ENCODE measurements at places on chromosomes 5 and 9.

DNA sequence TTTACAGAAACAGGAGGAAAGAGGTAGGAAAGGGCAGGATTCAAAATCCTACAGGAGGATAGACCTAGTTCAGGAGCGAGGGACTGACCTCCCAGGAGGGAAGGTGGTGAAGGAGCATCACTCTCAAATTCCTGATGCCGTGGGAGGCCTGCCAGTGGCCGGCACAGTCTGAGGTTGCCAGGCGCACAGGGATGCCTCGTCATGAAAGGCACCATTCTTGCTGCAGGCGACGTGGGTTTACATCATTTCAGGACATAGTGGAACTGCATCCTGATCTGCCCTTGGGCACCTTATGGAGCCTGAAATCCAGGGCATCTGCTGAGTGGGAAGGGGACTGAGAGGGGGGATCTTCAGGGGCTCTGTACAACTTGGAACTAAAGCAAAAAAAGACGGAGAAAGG lies 163.2 kb upstream of the S1PR3 start:
- no peak for DNase-seq

DNA sequence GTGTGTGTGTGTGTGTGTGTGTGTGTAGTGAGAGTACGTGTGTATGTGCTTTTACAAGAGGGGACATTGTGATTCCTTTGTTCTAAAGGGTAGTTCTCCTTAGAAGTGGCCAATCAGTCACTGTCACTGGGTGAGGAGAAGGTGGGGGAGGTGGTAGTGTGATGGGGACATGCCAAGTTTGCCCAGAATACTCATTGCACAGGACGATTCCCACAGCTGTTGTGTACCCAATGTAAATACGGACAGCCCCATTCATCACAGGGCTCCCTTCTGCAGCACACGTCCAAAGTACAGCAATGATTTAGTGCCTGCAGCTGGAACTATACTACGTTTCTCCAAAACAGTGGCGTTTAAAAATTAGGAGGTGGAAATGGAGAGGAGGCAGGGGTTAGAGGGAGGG lies 287.8 kb downstream of the TLR4 start:
- no peak for DNase-seq

DNA sequence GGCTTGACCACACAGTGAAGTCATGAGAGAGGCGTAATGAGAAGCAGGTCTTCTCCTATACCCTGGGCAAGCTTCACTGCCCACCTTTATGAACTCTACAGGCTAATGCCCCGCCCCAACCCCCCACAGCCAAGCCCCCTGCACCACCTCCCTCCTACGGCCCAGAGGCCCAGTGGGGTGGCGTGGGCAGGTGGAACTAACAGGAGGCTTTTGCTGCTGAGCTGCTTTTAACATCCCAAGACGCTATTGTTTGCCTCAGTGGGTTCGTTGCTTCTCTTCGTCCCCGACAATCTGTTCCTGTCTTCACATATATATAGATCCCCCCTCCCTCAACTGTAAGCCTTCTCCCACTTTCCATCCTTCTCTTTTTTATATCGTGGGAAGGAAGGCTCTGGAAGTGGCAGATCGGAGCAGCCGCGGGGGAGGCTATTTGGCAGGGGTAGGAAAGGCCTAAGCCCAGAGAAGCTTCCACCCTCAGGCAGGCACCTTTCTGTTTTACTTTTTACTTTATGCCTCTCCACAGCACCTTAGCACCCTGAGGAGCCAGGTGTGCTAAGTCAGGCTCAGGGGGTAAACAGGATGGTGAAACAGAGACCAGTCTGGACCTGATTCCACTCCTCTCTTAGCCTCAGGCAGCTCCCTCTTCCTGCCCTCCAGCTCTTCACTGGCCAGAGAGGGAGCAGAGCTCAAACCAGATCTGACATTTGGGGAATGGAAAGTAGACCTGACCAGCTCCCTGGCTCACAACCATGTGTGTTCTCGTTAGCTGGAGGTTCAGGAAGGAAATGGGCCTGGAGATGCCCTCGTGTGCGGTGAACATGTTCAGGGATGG lies 26.5 kb downstream of the CD74 start:
- no peak for DNase-seq

DNA sequence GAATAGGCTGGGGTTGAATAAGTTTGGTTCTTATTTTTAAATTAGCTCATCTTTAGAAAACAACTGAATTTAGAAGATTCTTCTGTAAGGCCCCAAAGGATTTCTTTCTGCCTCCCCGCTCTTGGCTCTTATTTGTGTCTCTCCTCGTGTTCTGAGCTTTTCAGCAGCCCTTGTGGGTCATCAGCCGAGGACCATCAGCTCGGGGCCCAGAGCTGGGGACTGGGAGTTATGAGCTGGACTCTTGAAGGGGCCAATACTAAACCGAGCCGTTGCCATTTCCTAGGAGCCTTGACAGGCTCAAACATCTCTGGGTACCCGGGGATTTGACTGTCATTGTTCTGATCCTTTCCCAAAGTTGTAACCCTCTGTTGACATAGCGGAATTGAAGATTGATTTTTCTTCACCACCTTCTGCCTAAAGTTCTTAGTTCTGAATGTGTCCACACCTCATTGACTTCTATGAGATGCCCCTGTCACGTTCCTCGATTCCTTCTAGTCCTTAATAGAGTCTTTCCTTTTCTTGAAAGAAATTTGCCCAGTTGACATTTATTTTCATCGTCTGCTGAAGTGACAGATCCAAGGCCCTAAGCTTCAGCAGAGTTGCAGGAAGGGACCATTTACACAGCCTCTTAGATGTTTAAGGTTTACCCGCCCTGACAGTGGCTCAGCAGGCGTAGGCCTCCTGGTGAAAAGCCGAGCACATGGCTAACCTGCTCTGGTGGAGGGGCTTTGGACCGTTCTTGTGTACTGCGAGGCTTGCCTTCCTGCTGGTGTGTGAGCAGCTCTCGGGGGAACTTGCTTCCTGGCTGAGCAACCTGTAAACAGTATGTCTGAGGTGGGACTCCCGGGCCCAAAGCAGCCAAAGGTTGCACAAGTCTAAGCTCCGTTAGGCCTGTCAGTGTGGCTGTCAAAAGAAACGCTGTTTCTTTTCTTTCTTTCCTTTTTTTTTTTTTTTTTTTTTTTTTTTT lies 24.0 kb downstream of the ABL1 start:
- DNase-seq = no peak

DNA sequence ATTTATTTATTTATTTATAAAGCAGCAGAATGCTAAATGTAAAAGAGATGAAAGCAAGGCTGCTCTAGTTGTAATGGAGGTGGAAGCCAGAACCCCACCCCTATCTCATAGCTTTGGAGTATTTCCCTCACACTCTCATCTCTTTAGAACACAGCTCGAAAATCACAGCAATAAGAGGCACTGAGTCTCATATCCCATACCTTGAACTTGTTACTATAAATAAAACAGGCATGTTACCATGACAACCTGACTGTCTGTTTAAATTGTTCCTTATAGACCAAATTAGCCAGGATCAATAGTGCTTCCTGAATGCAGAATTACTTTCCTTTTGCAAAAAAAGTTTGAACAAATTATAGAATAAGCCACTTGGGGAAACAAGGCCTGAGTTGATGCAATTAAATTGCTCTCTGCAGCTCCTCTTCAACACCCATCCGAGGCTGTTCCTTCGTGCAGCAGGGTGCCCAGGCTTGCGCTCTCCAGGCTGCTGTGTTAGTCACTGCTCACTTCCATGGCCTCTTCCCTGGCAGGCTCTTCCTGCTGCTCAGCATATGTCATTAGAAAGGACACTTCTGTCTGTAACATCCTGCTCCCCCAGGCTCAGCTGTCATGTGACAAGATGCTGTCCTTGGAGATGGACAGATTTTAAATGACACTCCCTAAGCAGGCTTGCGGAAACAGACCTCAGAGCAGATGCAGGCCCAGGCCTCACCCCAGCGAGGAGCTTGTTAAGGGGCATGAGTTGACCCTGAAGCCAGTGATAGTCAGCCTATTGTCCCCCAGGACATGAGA lies 120.2 kb downstream of the CARTPT start:
- no peak for DNase-seq

DNA sequence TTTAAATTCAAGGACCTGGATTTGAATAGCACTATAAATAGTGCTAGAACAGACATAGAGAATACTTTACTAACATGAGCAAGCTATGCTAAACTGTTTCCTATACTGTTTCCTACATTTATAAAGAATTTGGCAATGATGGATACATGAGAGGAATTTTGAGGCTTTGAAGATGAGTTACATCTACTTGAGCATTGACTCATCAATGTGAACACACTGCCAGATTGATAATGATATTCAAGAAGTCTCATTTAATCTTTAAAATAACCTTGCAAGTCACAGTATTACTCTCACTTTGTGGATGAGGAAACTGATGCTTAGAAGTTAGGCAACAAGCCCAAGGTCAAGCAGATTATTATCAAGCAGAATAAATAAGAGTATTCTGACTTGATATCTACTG lies 281.9 kb downstream of the DNAH5 start:
- DNase-seq = no peak

GRCh38 chr5:136330353-136331038 lies 34.8 kb downstream of the TRPC7 start:
- DNase-seq = no peak

- peak; percentile 32 for DNase-seq
Measured at GRCh38 chr5:149765932-149766331, 35.8 kb downstream of the PPARGC1B start.

DNA sequence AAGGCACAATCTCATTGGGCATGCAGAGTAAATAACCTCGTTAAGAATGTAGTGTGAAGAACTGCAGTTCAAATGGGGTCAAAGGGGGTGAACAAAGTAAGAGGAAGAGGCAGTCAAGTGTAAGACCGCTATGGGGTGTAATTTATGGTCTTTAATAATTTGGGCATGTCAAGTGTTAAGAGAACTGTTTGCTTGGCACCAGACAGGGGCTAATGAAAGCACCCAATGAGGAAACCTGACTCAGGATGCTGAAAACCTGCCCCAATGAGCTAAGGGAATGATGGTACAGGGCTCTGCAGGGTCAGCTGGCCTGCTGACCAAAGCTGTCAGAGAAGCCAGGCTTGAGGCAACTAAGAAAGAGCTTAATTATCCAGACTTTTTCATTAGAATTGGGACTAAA lies 368.1 kb downstream of the DTWD2 start:
- DNase-seq = no peak

DNA sequence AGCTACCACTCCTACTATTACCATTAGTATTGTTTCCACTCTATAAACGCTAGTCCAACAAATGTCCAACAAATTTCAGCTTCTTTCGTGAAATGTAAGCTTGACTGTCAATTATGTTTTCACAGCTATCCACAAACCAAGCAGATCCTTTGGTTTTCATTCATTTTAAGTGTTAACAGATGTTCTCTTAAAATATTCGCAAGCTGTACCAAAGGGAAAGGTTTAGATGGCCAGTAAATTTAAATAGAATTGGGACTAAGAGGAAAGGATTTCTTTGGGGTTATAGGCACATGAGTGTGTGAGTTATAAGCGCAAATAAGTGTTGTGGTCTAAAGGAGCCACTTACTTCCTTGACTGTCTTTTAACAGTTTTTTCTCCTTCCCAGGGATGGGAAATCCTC lies 136.8 kb upstream of the ADRA1B start:
- DNase-seq = no peak

DNA sequence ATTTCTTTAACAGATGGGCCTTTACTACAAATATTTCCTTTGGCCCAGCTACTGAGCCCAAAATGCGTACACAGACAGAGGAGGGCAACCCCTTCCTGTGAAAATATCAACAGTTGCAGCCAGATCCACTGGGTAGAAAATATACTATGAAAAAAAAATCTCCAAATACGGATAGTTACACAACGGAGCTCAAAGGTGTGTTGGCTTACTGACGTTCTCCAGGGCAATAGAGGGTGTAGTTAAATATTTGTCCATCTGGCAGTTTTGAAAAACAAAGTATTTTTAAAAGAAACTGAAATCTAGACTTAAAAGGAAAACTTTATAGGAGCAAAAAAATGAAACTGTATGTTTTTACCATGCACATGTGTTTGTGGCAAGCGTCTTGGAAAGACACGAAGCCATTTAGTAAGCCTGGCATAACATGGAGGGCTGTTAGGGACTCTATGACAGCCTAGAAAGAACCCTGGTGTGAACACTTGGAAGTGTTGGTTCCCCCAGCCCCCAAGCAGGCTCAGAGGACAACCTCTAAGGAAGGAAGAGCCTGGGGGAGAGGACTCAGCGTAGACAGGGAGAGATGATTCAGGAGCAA lies 157.8 kb upstream of the TRPM3 start:
- no peak for DNase-seq

DNA sequence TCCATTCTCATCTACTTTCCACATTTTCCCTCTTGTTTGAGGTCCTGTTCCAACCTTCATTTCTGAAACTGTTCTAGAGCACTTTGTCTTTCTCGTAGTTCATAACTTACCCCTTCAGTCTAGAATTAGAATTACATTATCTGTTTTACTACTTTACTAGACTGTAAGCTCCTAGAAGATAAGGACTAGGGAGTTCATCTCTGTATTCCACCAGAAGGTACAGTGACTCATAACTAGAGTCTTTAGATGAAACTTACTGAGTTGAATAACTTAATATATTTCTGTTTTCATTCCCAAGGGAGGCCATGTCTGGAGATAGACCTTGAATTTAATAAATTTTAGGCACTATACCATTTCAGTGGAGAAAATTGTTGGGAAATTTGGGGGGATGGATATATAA lies 38.7 kb downstream of the G3BP1 start:
- DNase-seq = peak; percentile 30

GRCh38 chr5:150044329-150044681 lies 42.0 kb downstream of the CSF1R start:
- peak; percentile 44 for DNase-seq

DNA sequence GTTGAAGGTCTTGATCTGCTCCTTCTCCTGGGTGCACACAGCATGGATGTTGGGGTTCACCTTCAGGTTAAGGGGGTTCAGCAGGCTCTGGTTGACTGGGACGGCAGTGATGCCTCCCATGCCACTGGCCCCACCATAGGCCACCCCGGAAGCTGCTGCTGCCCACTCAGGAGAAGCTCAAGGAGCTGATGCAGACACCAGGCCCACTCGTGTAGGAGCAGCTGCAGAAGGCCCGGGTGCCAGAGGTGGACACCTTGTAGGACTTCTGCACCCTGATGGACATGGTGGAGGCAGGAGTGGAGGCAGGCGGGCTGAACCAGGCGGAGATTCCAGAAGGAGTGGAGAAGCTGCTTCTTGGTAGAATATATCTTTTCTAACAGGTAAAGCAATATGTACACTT lies 171.2 kb downstream of the PPP2R2B start:
- DNase-seq = no peak

DNA sequence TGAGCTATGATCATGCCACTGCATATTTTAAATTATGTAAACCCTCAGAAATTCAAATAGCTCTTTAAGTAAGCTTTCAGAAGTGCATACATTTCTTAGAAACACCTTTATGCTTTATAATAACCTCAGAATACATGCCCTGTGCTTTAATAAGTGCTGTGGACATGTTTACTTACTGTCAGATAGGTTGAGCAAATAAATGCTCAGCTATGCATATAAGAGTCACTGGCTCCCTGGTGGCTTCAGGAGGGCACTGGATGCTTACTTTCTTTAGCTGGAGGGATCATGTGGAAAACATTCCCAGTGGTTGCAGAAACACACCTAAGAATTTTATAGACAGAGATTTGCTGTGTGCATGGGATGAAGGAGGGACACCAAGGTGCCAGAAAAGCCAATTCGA lies 74.4 kb downstream of the PDE6A start:
- no peak for DNase-seq

DNA sequence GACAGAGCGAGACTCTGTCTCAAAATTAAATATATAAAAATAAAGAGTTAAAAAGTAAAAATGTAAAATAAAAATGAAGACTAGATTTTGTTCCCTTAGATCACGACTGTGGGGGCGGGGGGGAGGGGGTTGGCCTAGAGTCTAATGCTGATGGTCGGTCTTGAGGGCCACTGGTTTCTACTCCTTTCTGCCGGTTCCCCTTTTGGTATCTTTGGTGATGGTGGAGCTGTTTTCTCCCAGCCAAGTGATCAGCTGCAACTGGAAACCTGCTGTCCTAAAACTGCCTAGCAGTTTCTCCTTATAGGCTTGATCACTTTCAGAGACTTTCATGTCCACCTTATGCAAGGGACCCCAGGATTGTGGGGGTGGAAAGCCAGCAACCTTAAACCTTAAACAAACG lies 1.1 kb downstream of the SRD5A1 start:
- DNase-seq = no peak

Data from hematopoietic multipotent progenitor cell treated with erythropoietin and hydrocortisone succinate and interleukin-3 and kit ligand, for 15 days (in vitro differentiated cells).